ENCODE measurements at places on chromosomes 5 and 9. TPM values are rescaled to one million over a fixed set of nuclear protein-coding genes. Genes with fewer than 3 reads are reported as not detected.
A peak's percentile ranks its signal among the peaks of the same experiment; 100 is the strongest.

DNA sequence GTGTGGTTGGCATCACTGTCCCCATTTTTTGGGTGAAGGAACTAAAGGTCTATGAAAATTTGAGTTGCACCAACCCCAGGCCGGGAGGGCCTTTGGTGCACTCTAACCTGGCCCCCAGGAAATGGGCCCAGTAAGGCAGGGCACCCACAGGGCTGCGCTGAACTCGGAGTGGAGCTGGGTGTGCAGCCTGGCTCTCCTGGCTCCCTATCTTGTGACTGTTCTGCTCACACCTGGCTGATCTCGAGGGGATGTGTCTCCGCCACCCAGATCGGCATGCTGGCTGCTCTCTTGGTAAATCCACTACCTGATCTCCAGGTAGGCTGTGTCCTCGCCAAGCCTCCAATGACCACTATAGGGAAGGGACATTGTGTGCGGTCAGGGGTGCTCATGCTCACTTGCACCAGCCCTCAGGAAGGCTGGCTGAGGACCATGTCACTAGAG, 259.8 kb downstream of the NSG2 start:
- H3K36me3 ChIP-seq, result no peaks in the 10 kb centered on the region
- H3K27me3 ChIP-seq, result no peaks in the 10 kb centered on the region
- H3K27ac ChIP-seq, result no peak overlapping the region
- no peaks in the 10 kb centered on the region for H3K4me1 ChIP-seq
- DNase-seq, result peak; percentile 15

DNA sequence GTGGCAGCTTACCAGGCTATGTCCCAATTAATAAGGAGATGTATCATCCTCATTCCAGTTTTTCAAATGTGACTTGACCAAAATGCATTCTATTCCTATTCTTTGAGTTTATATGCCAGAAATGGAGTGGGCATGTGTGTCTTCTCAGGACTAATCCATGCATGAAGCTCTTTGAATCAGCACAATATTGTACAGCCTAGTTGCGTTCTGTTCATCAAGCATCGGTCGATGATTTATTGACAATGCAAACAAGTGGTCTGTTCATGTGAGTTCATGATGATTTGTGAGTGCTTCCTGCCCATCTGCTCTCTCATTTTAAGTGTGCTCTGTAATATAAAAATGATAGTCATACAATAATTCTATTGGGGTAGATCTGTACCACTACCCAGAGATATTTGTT, 48.3 kb downstream of the PALM2AKAP2 start:
- no peak overlapping the region for H3K27ac ChIP-seq
- no peaks in the 10 kb centered on the region for H3K4me1 ChIP-seq
- no peaks in the 10 kb centered on the region for H3K27me3 ChIP-seq

- no peaks in the 10 kb centered on the region for H3K36me3 ChIP-seq
- DNase-seq, result no peak
- no peak overlapping the region for H3K4me3 ChIP-seq
- no peaks in the 10 kb centered on the region for H3K27me3 ChIP-seq
- H3K4me1 ChIP-seq, result peaks cover 4% of the 10 kb centered on the region
- H3K27ac ChIP-seq, result no peak overlapping the region
Observed at GRCh38 chr5:160651692-160652645, 200.0 kb downstream of the ATP10B start.

DNA sequence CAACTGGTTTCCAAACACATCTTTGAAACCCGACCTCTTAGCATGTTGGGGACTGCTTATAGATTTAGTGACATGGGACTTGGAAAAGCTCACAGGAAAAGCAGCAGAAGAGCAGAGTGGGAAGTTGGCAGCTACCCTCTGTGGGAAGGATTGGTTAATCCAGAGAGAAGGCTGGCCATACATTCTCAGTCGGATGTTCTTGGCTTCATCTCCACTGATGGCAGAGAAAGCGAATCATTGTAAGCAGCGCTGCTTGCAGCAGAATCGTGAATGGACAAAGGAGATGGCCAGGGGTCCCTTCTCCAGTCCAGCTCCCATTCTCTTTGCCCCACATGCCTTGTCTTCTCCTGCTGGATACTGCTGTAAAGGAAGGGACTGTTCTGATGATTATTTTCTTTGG, 62.7 kb downstream of the MEGF10 start:
- H3K36me3 ChIP-seq, result peaks cover 4% of the 10 kb centered on the region
- H3K4me3 ChIP-seq, result no peak overlapping the region
- no peaks in the 10 kb centered on the region for H3K27me3 ChIP-seq
- H3K27ac ChIP-seq, result no peak overlapping the region

GRCh38 chr5:175336781-175337180, 107.2 kb downstream of the DRD1 start:
- H3K27me3 ChIP-seq, result no peaks in the 10 kb centered on the region
- no peaks in the 10 kb centered on the region for H3K36me3 ChIP-seq
- no peak for DNase-seq
- H3K4me1 ChIP-seq, result no peaks in the 10 kb centered on the region
- no peak overlapping the region for H3K4me3 ChIP-seq

GRCh38 chr9:38020151-38021076, 48.6 kb downstream of the SHB start:
- no peak overlapping the region for H3K27ac ChIP-seq
- no peaks in the 10 kb centered on the region for H3K27me3 ChIP-seq
- H3K36me3 ChIP-seq, result no peaks in the 10 kb centered on the region
- DNase-seq, result no peak
- H3K4me1 ChIP-seq, result peaks cover 30% of the 10 kb centered on the region
- no peak overlapping the region for H3K4me3 ChIP-seq

GRCh38 chr5:123209502-123210027, 120.5 kb downstream of the PRDM6 start:
- no peak overlapping the region for H3K27ac ChIP-seq
- H3K36me3 ChIP-seq, result no peaks in the 10 kb centered on the region
- DNase-seq, result no peak
- no peak overlapping the region for H3K4me3 ChIP-seq

DNA sequence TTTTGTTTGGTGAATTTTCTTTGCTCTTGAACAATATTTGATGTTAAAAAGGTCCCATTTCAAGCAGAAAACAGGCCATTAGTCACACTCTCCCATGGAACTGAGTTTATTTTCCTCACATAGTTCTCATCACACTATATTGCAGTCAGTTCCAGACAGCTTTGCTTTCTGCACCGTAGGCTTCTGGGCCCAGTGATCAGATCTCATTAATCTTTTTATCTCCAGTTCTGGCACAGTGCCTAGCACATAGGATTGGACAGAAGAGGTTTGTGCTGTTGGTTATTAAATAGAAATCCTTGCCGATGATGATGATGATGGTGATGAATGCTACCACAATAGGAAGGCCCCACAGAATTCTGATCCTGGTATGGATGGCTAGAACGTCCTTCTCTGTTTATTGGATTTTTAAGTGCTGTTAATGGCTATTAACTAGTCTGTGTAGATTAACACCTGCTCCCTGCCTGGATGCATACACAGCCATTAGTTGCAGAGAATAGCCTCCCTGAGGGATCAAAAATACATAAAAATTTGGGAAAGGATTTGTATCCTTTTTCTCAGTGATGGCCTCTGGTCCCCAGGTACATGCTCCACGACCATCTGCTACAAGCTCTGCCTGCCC, 52.0 kb upstream of the NTRK2 start:
- H3K4me1 ChIP-seq, result peaks cover 4% of the 10 kb centered on the region
- no peak overlapping the region for H3K4me3 ChIP-seq
- H3K36me3 ChIP-seq, result no peaks in the 10 kb centered on the region
- DNase-seq, result no peak

DNA sequence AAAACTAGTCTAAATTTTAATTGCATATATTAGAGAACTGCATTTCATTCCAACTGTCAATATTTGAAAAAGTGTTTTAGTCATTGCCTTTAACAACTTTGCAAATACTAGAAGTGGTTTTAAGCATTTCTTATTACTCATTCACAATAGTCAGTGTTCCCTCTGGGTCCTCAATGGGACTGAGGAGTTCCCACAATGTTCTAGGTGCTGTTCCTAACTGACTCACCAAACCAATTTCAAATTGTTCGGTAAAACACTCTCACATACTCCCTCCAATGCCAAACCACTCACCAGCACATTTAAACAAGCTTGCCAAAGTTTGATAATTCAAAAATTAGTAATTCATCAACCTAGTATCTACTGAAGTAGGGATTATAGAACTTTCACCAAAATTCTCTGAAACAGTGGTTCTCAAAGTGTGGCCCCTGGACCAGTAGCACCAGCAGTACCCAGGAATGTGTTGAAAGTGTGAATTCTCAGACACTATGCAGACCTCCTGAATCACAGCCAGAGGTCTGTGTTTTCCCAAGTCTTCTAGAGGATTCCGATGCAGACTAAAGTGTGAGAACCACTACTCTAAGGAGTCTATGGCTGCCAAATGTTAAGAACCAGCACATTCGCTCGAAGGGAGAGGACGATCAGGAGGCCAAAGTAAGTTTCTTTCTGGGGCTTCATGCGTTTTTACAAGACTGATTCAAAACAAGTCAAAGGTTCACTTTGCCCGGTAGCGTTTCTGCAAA, 72.8 kb downstream of the APBA1 start:
- no peaks in the 10 kb centered on the region for H3K36me3 ChIP-seq
- H3K27me3 ChIP-seq, result no peaks in the 10 kb centered on the region
- no peak overlapping the region for H3K4me3 ChIP-seq
- H3K27ac ChIP-seq, result no peak overlapping the region

DNA sequence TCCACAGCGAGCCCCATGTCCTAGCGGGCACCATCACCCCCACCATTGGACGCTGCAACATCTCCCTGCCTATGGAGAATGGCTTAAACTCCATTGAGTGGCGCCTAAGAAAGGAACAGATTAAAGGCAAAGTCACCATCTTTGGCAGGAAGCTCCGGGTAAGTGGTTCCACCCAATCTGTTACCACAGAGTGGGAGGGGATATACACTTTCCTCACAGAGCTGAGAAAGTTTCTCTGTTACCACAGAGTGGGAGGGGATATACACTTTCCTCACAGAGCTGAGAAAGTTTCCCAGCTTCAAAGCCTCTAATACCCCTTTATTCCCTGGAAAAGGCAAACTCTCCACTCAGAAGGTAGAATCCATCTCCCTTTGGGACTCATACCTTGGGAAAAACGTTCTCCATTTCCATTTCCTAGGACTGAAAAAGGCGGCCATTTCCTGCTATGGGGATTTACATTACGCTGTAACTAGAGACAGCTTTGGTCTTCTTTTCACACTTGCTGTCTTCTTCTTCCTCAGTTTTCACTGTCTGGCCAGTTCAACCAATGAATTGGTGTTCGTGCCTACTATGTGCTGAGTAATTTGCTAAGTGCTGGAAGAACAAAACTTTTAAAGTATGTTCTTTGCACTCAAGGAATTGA, 63.4 kb upstream of the WWC1 start:
- H3K36me3 ChIP-seq, result no peaks in the 10 kb centered on the region
- no peak overlapping the region for H3K27ac ChIP-seq
- H3K27me3 ChIP-seq, result no peaks in the 10 kb centered on the region

GRCh38 chr9:75601280-75601679, 289.2 kb upstream of the PCSK5 start:
- no peaks in the 10 kb centered on the region for H3K36me3 ChIP-seq
- DNase-seq, result no peak
- H3K27ac ChIP-seq, result no peak overlapping the region
- no peaks in the 10 kb centered on the region for H3K27me3 ChIP-seq
- H3K4me3 ChIP-seq, result no peak overlapping the region

GRCh38 chr5:40572391-40572790, 107.3 kb upstream of the PTGER4 start:
- H3K27ac ChIP-seq, result no peak overlapping the region
- no peak overlapping the region for H3K4me3 ChIP-seq
- no peaks in the 10 kb centered on the region for H3K27me3 ChIP-seq
- no peaks in the 10 kb centered on the region for H3K4me1 ChIP-seq
- no peaks in the 10 kb centered on the region for H3K36me3 ChIP-seq
- DNase-seq, result no peak

GRCh38 chr5:581941-582340, 30.2 kb upstream of the CEP72 start:
- no peak overlapping the region for H3K4me3 ChIP-seq
- no peaks in the 10 kb centered on the region for H3K4me1 ChIP-seq
- 0 out of 2 replicates have a peak, but pooled peaks cover 7% of the 10 kb centered on the region for H3K36me3 ChIP-seq
- H3K27ac ChIP-seq, result no peak overlapping the region

DNA sequence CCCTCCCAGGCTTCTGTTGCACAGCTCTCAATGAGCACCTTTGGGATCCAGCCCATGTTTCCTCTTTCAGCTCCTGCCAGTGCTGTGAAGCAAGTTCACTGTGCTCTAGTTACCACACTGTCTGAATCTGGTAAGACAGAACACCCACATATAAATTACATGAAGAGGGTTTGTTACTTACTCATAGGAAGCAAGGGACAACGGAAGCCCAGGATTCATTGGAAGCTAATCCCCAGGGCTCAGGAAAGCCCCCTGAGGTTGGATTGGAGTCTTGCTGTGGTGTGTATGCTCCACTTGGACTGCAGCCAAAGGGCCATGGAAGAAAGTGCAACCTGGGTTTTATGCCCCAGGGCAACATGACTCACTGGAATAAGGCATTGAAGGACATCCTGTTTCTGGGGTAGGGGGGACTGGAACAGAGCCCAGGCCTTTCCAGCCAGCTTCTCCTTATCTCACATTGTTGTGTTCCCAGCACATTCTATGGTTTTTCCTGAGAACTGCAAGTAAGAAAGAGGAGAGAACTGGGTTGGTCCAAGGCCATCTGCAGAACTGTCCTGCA, 15.6 kb upstream of the CLK4 start:
- H3K36me3 ChIP-seq, result no peaks in the 10 kb centered on the region
- H3K4me1 ChIP-seq, result no peaks in the 10 kb centered on the region
- H3K4me3 ChIP-seq, result no peak overlapping the region
- H3K27me3 ChIP-seq, result no peaks in the 10 kb centered on the region

DNA sequence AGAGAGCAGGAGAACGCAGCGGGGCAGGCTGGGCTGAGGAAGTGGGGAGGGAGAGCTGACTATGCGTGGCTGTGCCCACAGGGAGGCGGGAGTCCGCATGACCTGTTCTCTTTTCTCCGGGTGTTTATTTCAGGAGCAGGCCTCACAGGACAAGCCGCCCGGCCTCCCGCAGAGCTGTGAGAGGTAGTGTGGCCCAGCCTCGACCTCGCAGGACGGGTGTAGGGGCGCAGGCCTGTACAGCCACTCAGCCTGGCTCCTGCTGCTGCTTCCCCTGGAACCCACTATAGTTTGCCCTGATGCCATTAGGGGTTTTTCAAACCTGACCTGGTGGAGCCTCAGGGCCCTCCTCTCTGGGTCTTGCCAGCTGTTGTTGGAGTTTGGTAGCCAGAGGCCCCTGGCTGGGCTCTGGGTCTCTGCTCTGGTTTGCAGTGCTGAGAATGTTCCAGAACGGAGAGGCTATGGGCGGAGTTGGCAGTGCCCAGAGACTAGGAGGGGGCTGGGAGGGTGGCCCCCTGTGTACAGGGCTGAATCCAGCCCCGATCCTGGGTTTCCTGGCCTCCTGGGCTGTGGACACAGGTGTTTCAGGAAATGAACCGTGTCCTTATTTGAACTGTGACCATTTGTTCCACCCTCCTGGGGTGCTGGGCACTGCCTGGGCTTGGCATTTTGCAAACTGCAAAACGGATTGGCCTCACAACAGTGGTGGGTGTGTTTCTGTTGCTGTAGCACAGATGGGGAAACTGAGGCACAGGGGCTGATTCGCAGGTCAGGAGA, 78.8 kb downstream of the WNK2 start:
- H3K27me3 ChIP-seq, result no peaks in the 10 kb centered on the region
- H3K4me3 ChIP-seq, result no peak overlapping the region
- no peaks in the 10 kb centered on the region for H3K4me1 ChIP-seq
- peaks cover 12% of the 10 kb centered on the region for H3K36me3 ChIP-seq
- peak; percentile 29 for DNase-seq
- no peak overlapping the region for H3K27ac ChIP-seq

GRCh38 chr9:134585021-134585561, 56.5 kb upstream of the COL5A1 start:
- H3K36me3 ChIP-seq, result no peaks in the 10 kb centered on the region
- H3K4me3 ChIP-seq, result no peak overlapping the region
- H3K4me1 ChIP-seq, result no peaks in the 10 kb centered on the region
- H3K27me3 ChIP-seq, result no peaks in the 10 kb centered on the region

Gene C7
- total RNA-seq, result 0.52 TPM

Gene SOHLH1
- total RNA-seq, result not detected

All from H9 (cell line).